ENCODE measurements at places on chromosomes 1 and 21.

DNA sequence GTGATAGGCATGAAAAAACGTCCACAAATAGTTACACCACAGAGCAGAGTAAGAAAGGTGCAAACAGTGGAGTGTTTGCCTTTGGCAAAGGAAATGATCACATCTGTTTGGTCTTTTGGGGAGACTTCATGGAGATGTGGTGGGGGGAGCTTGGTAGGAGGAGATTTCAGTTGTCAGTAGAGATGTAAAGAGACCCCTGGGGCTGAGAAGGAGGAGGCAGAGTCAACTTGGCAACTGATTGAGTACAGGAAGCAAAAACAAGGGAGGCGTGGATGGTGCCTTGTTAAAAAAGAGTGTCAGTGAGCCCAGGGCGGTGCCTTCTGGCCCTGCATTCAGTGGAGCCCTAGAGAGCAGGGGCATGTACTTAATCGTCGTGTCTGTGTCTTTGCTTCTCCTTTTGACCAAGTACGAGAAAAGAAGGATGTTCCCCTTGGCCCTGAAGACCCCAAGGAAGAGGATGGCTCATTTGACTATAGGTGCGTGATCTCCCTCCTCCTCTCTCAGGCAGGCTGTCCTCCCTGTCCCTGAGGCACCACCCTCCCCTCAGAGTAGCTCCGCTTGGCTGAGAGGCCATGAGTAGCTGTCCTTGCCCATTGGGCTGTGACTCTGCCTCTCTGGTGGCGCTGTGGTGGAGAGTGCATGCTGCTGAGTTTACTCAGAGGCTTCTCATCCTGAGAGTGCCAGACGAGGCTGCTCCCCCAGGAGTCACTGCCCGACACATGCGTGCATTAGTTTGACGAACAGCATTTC is 30.4 kb upstream of the CNTN2 start:
- DNase-seq: no peak

DNA sequence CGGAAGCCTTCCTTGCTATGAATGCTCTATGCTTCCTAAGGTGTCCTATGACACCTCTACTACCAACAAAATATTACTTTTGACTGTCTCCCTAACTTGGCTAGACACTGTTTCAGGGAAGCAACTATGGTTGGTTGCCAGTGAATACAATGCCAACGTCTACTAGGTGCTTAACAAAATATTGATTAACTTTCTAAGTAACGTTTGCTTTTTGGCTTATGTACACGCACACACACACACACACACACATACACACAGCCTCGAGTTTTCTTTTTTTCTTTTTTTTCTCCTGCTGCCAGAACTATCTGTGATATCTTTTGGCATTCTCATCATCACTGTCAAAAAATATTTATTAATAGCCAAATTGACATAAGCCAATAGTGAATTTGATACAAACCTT is 864.0 kb downstream of the PLA2G4A start:
- no peak for DNase-seq

DNA sequence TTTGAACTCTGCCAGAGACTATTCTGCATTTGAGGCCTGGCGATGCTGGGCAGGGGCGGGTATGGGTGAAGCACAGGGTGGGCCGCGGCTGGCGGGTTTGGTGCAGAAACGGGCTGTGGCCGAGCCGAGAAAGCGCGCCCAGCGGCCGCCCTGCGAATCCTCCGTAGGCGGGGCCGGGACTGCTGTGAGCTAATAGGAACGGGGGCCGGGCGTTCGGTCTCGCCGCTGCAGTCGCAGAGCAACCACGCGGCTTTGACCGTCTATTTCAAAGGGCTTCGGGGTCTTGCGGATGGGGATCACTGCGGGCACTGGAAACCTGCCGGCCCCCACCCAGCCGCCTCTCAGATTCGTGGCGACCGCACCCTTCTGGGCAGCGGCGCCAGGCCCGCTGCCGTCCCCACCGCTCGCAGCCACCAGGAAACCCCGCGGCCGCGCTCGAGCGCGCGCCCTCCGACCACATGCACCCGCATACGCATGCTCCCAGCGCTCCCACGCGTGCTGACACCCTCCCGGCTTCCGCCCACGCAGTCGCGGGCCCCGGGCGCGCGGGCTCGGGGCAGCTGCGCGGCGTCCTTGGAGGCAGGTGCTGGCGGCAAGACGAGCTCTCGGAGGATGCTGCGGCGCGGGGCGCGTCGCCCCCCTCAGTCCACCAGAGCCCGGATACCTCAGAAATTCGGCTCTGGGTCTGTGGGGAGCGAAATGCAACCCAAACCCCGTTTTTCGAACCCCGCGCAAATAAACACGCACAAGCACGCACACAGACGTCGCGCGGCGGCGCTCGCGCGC is 32.6 kb downstream of the DNTTIP2 start:
- DNase-seq: peak; percentile 88

GRCh38 chr1:61247051-61247825 is 164.9 kb downstream of the NFIA start:
- no peak for DNase-seq

DNA sequence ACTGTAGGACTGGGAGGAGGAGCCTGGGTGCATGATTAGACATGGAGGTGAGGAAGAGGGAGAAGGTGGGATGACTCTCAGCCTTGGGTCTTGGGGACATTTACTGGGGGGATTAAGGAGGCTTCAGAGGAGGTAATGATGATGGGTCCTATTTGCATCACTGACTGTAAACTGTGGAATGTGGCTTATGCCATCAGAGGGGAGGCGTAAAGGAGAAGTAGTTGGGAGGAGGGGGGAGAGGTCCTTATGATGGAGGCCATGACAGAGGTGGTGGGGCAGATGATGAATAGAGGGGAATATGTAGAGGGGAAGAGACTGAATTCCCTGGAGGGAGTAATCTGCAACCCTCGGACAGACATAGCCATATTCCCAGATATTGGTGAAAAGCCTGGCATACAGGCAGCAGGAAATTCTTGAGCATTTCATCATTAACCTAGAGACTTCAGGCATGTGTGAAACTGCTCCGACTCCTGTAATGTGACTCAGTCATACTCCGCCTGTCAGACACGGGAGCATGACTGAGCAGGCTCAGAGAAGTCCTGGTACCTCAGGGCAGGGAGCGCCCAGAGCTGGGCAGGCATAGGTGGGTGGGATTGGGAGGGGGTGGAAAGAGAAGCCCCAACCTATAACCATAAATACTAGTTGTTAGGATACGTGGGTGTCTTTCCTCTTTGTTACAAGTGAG is 8.0 kb upstream of the LCE5A start:
- no peak for DNase-seq
